AG10803 (cell line): ENCODE measurements at places on chromosomes 5 and 9.

- no peak for DNase-seq
These were observed 63.1 kb upstream of the NREP start for GRCh38 chr5:111820072-111820471.

DNA sequence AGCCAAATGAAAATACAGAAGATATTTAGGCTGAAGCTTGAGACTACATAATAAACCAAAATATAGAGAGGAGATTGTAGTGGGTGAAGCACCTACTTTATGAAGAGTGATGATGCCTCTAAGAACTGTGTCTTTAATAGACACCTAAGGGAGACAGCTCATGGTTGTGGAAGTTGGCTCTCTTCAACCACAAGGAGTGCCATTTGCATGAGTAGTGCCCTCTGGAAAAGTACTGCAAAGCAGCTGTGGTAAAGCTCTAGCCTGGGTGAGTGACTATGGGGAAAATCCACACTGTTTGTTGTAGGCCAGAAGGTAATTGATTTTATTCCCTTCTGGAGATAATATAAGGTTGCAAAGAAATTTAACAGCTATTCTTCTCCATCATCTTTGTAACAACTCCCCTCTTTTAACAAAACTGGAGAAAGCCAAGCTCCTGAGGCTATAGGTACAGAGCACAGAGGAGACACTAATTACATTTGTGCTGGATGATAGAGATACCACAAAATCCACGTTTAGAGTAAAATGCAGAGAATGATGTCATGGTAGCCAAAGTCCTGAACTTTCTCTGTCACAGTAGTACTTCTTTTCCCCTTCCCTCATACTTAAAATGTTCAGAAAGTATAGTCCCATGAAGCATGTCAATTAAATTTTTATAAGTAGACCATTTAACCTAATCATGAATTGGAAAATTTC lies 122.8 kb downstream of the STARD4 start:
- DNase-seq: peak; percentile 78

DNA sequence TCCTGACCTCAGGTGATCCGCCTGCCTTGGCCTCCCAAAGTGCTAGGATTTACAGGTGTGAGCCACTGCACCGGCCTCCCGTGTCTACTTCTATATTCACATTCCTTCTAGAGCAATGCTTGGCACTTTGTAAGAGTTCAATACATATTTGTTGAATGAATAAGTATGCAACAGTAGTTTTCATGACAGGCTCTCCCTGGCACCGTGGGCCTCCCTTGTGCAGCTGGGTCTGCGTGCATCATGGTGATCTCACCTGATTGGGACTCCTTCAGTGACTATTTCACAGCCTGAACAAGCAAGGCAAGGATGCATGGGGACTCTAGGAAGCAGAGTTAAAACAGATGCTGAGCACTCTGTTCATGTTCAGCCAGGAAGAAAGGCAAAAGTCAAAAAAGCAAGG lies 6.8 kb upstream of the ZBTB34 start:
- peak; percentile 64 for DNase-seq

- no peak for DNase-seq
These were observed 12.2 kb downstream of the ZNF618 start for GRCh38 chr9:113888336-113888735.
